ENCODE measurements at places on chromosomes 7 and 10. TPM values are rescaled to one million over a fixed set of nuclear protein-coding genes. Genes with fewer than 3 reads are reported as not detected.

GRCh38 chr10:95464280-95464679 lies 96.9 kb downstream of the SORBS1 start:
- no peak for DNase-seq

DNA sequence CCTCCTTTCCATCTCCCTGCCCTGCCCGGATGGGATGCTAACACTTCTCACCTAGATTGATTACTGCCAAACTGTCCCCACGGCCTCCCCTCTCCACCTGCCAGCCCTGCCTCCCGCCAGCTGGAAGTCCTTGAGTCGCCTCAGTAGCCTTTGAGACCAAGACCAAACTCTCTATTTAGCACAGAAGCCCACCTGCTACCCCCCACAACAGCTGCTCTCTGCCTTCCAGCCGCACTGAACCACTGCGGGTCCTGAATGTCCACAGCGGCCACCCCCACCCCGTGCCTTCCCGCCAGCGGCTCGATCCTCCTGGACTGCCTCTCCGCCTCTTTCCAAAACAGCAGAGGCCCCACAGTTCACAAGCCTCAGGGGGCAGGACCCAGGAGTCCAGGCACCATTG lies 39.0 kb downstream of the FKBP6 start:
- no peak for DNase-seq

ZNHIT1 gene
- total RNA-seq, result 141 TPM

VSTM2A gene
- total RNA-seq, result not detected

HERC4 gene
- 42.0 TPM for total RNA-seq

DNA sequence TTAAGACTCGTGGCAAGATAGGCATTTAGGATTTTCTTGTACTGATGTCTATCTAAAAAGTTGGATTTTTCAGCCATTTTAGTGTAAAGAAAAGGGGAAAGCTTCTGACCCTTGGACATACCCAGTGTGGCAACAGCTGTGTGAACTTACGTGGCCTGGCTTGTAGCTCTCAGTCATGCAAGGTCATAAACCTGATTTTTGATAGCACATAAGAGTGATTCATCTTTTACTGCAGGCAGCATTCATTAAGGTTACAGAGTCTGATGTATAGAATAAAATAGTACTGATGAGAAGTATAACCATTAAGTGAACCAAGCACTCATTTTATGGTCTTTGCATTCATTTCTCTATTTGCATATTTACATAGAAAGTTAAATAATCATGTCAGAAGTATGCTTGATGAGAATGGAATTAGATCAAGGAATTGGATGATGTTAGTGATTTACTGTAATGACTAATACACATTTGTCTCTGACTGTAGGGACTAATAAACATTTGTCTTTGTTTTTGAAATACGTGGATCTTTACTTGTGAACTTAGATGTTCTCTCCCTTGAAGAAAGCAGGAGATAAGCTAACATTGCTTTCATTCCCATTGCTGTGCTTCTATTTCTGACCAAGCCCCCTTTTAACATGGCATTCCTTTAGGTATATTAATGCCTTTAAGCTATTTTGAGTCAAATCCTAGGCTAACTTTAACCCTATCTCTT lies 88.2 kb downstream of the GSDME start:
- no peak for DNase-seq

DNA sequence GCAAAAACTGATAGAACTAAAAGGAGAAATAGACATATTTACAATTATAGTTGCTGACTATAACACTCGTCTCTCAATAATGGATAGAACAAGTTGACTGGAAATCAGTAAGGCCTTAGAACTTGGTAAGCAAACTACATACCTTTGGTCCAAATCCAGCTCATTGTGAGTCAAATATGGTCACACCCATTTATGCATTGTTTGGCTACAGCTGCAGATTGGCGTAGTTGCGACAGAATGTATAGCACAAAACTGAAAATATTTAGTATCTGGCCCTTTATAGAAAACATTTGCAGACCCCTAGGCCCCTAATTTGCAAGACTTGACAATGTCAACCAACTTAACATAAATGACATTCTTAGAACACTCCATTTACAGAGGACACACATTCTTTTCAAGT lies 103.6 kb upstream of the EGR2 start:
- no peak for DNase-seq

Measured in SJSA1 (cell line).